Endodermal cell (in vitro differentiated cells): ENCODE measurements at places on chromosomes 3 and 15. TPM values are rescaled to one million over a fixed set of nuclear protein-coding genes. Genes with fewer than 3 reads are reported as not detected.

SLC6A20 gene
- 0.23 to 1.1 TPM (median 0.29 TPM) in 3 replicates for total RNA-seq

LPP gene
- total RNA-seq, result 104 and 105 TPM in 2 replicates

CPEB1 gene
- total RNA-seq, result 0.36 to 1.5 TPM (median 1.0 TPM) in 3 replicates

GRCh38 chr3:152254041-152254440 is 14.7 kb upstream of the MBNL1 start:
- no peaks in the 10 kb centered on the region for H3K4me1 ChIP-seq
- no peak overlapping the region for H3K4me3 ChIP-seq
- DNase-seq, result no peak
- H3K36me3 ChIP-seq, result no peaks in the 10 kb centered on the region
- no peak overlapping the region for H3K27ac ChIP-seq

DNA sequence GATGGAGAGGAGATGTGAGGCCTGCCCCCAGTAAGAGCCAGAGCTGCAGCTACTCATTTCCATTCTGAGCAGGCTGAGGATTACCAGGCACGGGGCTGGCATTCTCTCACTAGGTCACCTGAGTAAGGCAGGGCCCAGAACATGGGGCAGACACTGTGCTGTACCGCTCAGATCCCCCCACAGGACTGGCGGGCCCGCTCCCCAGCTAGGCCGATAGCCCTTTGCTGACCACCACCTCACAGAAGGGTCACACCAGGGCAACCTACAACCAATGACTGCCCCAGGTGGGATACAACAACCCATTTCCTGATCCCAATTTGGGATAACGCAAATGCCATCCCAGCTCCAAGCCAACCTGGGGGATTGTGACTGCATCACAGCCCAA is 52.5 kb downstream of the OXNAD1 start:
- no peak for DNase-seq
- H3K27ac ChIP-seq, result no peak overlapping the region
- peaks cover 33% of the 10 kb centered on the region for H3K36me3 ChIP-seq
- H3K4me3 ChIP-seq, result no peak overlapping the region
- peaks cover 1% of the 10 kb centered on the region for H3K4me1 ChIP-seq

DNA sequence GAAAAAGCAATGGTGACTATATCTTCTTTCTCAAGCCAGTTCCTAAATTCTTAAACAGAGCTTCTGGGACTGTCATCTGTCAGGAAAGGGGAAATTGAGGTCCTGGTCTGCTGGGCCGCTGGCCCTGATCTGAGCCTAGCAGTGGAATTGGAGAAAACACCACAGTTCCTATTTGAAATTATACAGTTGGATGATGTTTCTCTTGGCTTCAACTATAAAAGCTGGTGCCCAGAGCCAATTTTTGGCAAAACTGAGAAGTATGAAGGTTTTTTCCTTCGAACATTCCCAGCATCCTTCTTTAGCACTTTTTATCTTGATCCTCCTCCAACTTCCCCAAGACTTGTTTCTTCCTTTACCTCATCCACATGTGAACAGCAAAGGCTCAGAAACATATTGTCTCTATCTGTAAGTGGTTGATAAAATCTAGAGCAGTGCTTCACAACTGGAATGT is 83.9 kb downstream of the CD47 start:
- H3K4me3 ChIP-seq, result no peak overlapping the region
